ENCODE measurements at places on chromosomes 6 and 20.

GRCh38 chr6:152356662-152357061 is 280.5 kb downstream of the SYNE1 start:
- DNase-seq = no peak

DNA sequence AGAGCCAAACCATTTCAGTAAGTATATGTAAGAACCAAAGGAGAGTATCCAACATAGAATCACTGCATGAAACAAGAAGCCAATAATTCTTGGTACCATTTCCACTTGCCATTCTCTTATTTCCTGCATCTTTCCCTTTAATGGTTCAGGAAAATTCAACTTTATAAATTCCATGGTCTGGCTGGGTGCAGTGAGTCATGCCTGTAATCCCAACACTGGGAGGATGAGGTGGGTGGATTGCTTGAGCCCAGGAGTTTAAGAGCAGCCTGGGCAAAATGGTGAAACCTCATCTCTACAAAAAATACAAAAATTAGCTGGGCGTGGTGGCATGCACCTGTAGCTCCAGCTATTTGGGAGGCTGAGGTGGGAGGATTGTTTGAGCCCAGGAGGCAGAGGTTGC is 21.2 kb downstream of the NHLRC1 start:
- DNase-seq = no peak

- no peak for DNase-seq
These were observed 391.8 kb downstream of the ARHGAP18 start for GRCh38 chr6:129317931-129318820.

GRCh38 chr6:42973926-42974325 is 5.1 kb downstream of the PEX6 start:
- no peak for DNase-seq

GRCh38 chr20:17505636-17506517 is 25.3 kb downstream of the BFSP1 start:
- DNase-seq = no peak

- DNase-seq = no peak
These were observed 3.6 kb downstream of the YTHDF1 start for GRCh38 chr20:63212393-63212730.

DNA sequence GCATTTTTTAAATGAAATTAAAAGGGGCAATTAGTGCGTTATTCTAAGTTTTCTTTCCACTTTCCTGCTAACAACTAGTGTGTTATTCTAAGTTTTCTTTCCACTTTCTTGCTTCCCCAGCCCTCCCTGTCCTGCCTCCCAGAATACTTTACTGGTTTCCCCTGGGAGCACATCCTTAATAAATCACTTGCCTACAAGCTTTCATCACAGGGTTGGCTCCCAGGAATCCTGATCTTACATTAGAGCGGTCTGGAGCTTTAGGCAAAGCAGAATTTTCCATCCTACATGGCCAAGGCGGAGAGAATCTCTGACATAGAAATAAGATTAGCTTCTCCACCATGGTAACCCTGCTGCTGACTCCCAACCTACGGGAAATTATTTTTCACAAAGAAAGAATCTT is 150.4 kb downstream of the BFSP1 start:
- no peak for DNase-seq

- no peak for DNase-seq
These were observed 394.8 kb downstream of the QKI start for GRCh38 chr6:163809364-163809763.

GRCh38 chr20:1491860-1492642 is 831 bp upstream of the SIRPB2 start:
- no peak for DNase-seq

GRCh38 chr6:79702691-79703090 is 71.6 kb downstream of the SH3BGRL2 start:
- no peak for DNase-seq

DNA sequence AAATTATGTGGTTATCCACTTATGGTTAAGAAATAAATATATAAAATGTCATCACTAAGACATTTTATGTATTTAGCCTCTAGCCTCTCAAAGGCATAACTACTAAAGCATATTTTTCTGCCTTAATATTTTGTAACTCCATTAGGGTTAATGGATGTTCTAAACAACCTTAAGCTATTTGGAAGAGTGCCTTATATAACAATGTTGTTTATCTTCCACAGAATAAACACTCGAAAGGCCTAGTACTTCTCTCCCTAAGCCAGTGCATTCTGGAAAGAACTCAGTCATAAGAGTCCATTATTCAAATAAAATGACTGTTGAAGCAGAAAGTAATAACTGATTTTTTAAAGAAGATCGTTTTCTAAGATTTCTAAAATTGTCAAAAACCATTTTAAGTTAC is 15.0 kb upstream of the PRIM2 start:
- DNase-seq = no peak

DNA sequence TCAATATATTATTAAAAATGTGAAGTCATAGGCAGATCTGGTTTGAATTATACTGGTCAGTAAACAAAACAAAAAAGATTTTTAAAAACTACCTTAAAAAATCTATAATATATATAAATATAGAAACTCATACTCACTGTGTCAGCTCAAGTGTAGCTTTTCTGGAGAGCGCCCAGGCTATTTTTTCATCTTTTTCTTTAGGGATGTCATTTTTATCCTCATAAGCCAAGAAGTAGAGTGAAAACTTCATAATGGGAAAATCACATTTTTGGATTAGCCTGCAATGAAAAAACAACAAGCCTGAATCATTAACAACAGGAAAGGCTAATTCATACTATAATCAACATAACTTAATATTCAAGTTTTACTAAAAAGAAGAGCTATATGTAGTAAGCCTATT is 18.7 kb downstream of the GLO1 start:
- DNase-seq = no peak

GRCh38 chr20:20939006-20939405 is 167.2 kb downstream of the LINC00237 start:
- DNase-seq = no peak

DNA sequence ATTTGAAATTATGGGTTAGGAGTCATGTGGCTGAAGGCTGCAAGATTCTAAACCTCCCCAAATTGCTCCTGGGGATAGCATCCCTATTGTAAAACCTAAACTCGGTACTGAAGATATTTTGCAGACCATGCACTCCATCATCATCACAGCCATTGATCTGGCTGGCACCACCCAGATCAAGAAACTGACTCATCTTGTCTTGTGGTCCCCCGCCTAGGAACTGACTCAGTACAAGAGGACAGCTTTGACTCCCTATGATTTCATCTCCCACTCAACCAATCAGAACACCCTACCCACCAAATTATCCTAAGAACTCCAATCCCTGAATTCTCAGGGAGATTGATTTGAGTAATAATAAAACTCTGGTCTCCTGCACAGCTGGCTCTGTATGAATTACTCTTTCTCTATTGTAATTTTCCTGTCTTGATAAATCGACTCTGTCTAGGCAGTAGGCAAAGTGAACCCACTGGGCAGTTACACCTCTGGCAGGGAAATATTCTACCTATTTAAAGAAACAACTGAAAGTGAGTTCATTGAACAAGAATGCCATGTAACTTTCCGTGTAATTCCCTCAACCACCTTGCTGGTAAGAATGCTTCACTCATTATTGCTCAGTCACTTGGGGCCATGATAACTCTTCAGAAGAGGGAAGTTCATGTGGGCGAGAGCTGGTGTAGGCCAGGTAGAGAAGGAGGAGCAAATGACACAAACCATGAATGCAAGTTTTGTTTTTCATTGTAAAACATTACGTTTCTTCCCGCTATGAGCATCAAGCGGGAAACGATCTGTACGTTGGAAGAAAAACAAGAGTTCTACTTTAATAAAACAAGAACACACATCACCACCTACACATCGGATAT is 602.9 kb upstream of the ARID1B start:
- DNase-seq = no peak

- DNase-seq = no peak
These were observed 34.9 kb upstream of the PRDM1 start for GRCh38 chr6:106051226-106051625.

DNA sequence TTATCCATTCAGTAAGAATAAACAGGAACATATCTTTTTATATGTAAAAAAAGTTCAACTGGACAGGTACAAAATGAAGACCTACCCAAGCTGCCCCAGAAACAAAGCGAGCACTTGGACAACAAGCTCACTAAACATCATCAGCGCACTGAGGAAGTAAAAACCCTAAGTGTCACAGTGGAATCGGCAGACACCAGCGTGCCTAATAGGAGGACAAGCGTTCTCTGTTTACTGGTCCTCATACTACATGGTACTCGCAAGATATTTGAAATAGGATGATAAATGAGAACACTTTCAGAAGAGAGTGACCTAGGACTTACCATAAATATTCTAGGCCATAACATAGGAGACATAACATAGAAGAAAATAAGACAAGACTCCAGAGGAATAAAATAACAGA is 18.2 kb downstream of the MAP7 start:
- no peak for DNase-seq

DNA sequence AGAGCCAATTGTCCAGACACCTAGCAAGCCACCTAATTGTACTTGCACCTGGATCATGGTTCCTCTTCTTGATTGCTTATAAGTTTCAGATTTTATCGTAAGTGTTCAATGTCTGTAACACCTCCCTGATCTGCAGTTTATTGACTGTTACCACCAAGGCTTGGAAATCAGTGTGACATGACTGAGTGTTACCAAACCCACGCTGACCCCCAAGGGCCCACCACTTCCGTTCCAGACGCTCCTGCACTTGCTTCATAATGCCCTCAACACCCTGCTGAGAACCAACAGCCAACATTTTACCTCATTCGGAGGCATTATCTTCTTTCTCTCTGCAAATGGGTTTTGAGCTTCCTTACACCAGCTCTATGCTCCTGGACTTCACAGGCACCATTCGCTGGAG is 6.3 kb downstream of the CCR6 start:
- DNase-seq = no peak

DNA sequence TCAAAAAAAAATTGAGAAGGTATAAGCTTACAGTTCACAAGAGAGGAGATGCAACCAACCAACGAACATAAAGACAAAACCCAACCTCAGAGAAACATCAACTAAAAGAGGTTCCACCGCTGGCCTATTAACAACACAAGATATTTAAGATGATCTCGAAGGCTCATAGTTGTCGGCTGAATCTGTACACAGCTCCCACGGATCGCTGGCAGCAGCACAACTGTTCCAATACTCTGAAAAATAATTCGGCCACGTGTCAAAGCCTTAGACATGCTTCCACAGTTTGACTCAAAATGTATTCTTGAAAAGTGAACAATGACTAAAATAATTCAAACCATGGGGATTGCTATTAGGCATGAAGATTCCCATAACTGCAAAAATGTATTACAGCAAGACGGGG is 13.7 kb downstream of the EXOC2 start:
- no peak for DNase-seq

- DNase-seq = no peak
These were observed 98.1 kb upstream of the MARCKS start for GRCh38 chr6:113758826-113759574.

DNA sequence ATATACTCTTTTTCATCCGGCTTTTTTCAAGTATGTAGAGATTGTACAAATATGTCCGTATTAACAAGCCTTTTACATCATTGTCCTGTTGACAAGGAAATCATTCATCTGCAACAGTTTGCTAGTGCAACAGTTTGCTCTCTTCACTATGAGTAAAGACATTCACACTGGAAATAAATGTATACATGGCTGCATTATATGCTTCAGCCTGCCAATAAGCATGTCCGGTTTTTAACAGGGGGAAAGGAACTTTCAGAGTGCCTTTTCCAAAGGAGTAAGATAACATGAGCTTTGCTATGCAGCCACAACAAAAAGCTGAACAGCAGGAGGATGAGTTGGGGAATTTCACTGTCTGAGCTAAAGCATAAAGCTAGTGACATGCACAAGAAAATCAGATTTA is 99.4 kb upstream of the ADTRP start:
- no peak for DNase-seq

- no peak for DNase-seq
These were observed 34.0 kb upstream of the FANCE start for GRCh38 chr6:35417979-35418661.

DNA sequence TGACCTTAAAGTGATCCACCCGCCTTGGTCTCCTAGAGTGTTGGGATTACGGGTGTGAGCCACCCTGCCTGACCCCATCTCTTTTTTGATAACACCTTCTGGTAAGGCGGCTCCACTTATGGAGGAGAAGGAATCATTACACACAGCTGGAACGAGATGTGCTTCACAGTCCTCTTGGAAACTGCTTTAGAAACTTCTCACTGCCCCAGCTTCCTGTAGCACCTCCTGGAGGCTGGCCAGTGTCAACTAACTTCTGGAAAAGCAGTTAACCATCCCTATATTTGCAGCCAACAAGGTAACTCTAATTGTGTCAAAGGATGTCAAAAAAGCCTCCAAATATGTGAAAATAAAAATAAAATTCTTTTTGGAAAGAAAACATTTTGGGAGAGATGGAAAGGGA is 48.8 kb upstream of the BCLAF1 start:
- DNase-seq = no peak

- no peak for DNase-seq
These were observed 1.5 kb downstream of the ZBP1 start for GRCh38 chr20:57618764-57619050.

GRCh38 chr20:9594284-9594875 is 80.0 kb downstream of the LAMP5 start:
- DNase-seq = no peak

DNA sequence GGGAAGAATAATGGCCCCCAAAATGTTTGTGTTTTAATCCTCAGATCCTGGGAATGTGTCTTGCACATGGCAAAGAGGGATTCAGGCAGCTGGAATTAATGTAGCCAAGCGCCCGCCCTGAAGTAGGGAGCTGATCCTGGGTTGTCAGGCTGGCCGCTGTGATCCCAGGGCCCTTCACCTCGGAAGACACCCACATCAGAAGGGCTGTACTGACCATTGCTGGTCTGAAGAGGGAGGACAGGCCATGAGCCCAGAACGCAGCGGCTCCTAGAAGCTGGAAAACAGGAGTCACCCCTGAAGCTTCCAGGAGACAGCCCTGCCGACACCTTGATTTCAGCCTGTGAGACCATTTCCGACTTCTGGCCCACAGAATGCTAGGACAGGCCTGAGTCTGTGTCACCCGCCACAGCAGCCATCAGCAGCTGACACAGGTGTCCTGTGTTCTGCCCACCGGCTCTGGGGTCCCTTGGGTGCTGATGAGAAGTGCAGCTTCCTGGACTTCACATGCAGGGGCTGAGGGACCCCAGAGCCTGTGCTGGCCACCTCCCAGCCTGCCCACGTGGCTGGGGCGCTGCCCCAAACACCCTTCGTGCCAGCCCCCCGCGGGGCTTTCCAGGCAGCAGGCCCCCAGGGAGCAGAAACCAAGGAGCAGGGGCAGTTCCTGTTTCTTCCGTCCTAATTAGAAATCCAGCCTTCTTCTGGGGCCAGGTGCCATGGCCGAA is 86.3 kb downstream of the ERMARD start:
- DNase-seq = no peak

DNA sequence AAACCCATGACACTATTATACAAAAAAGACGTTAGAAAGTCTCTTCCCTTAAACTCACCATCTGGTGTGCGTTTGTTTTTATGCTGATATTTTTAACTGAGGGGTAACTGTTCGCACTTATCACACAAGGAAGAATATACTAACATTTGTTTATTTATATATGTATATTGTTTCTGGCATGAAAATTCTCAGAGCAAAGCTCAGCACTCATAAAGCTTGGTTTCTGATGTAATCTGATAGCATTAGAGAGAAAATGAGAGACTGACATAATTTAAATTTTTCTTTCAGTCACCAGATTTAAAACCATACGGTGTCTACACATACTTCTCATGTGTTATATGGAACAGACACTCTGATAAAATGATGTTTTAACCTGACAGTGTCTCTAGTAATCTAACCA is 6.9 kb downstream of the BLOC1S5 start:
- no peak for DNase-seq

- DNase-seq = no peak
These were observed 22.9 kb upstream of the SPO11 start for GRCh38 chr20:57306747-57307146.

Data from activated CD4-positive, CD25-positive, alpha-beta regulatory T cell (primary cell).